ENCODE measurements at places on chromosomes 13 and 19. TPM values are rescaled to one million over a fixed set of nuclear protein-coding genes. Genes with fewer than 3 reads are reported as not detected.

The CACNG6 gene
- total RNA-seq = 38.4 TPM

- DNase-seq = no peak
- no peaks in the 10 kb centered on the region for H3K27me3 ChIP-seq
Observed at GRCh38 chr13:60148918-60149317, 14.8 kb downstream of the DIAPH3 start.

- no peaks in the 10 kb centered on the region for H3K4me1 ChIP-seq
- H3K27ac ChIP-seq = no peak overlapping the region
- no peaks in the 10 kb centered on the region for H3K36me3 ChIP-seq
- H3K4me3 ChIP-seq = no peak overlapping the region
- H3K27me3 ChIP-seq = no peaks in the 10 kb centered on the region
- DNase-seq = no peak
Observed at GRCh38 chr13:109949397-109949796, 163.0 kb upstream of the IRS2 start.

DNA sequence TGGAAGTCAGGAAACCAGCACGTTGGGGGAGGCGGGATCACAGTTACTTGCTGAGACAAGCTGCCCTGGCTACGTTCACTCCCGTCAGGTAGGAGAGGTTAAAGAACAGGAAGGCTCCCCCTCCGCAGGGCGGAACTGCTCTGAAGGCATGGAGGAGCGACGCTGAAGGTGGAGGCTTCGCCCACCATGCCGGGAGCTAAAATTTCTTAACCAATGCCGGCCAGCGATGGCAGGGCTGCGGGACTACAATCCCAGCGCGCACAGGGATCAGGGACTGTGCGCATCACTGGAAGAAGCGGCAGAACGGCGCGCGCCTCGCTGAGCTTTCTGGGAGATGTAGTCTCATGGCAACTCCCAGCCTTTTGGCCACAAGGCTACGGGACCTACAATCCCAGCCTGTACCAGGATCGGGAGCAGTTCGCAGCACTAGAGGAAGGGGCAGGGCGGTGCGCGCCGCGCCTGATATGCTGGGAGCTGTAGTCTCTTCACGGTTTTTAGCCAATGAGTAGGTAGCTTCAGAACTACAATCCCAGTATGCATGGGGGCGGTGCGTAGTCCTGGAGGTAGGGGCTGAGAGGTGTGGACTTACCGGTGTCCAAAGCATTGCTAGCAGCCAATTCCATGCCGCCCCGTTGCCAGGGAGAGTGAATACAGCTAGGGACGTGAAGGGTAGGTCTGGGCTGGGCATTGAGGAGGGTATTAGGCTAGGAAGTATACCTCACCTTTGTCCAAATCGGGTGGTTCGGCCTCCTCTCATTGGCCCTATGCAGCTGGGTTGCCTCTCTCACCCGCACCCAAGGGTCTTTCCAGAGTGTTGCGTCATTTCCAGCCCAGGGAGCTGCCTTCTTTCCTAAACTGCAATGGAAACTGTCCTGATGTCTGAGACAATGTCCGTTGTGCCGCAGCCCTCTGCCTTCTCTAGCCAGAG lies 12.8 kb upstream of the ZNF682 start:
- H3K27ac ChIP-seq = peak overlapping the region; percentile 80
- H3K4me3 ChIP-seq = peak overlapping the region; percentile 48
- H3K27me3 ChIP-seq = no peaks in the 10 kb centered on the region
- peak; percentile 98 for DNase-seq
- H3K36me3 ChIP-seq = no peaks in the 10 kb centered on the region
- H3K4me1 ChIP-seq = no peaks in the 10 kb centered on the region

The FBXO27 gene
- 17.8 TPM for total RNA-seq

The DOCK9 gene
- 32.8 TPM for total RNA-seq

DNA sequence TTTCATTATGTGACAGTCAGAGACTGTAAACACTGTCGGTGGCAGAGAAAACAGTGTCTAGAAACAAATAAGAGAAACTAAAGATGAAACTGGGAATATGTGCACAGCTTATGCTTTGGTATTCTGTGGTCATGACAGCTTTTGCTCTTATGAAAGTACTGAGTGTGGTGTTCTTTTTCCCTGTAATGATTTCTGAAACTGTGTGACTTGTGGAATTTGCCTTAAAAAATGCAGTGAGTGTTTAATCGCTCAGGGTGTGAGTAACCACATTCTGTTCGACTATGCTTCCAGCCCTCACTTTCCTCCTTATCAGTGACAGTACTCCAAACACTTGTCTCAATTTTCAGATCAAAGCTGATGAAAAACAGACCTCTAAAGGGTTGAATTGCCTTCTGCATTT lies 66.9 kb upstream of the DIAPH3 start:
- H3K4me1 ChIP-seq = peaks cover 39% of the 10 kb centered on the region
- peak overlapping the region; percentile 92 for H3K27ac ChIP-seq
- no peak overlapping the region for H3K4me3 ChIP-seq

The YJEFN3 gene
- total RNA-seq = 10.6 TPM

The RAVER1 gene
- total RNA-seq = 46.9 TPM

The TRPC4 gene
- total RNA-seq = 0.28 TPM

DNA sequence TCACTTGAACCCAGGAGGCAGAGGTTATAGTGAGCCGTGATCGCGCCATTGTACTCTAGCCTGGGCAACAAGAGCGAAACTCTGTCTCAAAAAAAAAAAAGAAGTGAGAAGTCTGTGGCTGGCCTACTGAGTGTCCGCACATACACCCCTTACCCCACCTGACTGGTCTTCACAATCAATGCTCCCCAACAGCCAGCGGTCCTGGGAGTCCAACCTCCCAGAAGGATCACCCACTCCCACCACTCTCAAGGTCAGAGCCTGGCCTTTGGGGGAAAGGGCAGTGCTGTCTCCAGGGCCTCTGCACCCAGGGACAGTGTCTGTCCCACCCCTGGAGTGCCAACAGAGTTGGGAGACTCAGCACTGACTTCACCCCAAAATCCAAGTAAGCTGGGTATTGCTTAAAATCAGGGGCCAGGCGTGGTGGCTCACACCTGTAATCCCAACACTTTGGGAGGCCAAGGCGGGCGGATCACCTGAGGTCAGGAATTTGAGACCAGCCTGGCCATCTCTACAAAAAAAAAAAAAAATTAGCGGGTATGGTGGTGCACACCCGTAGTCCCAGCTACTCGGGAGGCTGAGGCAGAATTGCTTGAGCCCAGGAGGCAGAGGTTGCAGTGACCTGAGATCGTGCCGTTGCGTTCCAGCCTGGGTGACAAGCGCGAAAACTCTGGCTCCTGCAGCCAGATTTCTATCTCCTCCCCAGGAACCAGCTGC lies 2.3 kb upstream of the CD320 start:
- H3K36me3 ChIP-seq = peaks cover 14% of the 10 kb centered on the region
- no peaks in the 10 kb centered on the region for H3K27me3 ChIP-seq
- no peak for DNase-seq
- no peak overlapping the region for H3K4me3 ChIP-seq

GRCh38 chr19:29667901-29668341 lies 2.7 kb downstream of the PLEKHF1 start:
- no peak overlapping the region for H3K27ac ChIP-seq
- H3K27me3 ChIP-seq = no peaks in the 10 kb centered on the region
- no peaks in the 10 kb centered on the region for H3K36me3 ChIP-seq
- peaks cover 11% of the 10 kb centered on the region for H3K4me1 ChIP-seq

The STAP2 gene
- 12.3 TPM for total RNA-seq

- peak overlapping the region; percentile 49 for H3K4me3 ChIP-seq
- DNase-seq = peak; percentile 64
- H3K27me3 ChIP-seq = no peaks in the 10 kb centered on the region
Observed at GRCh38 chr19:1265615-1266128, 3.5 kb upstream of the CIRBP start.

- no peak overlapping the region for H3K27ac ChIP-seq
- no peaks in the 10 kb centered on the region for H3K36me3 ChIP-seq
- H3K4me1 ChIP-seq = no peaks in the 10 kb centered on the region
- H3K4me3 ChIP-seq = no peak overlapping the region
- peak; percentile 89 for DNase-seq
Observed at GRCh38 chr13:76965759-76966421, 17.6 kb downstream of the ACOD1 start.

The GDF15 gene
- 10.0 TPM for total RNA-seq

DNA sequence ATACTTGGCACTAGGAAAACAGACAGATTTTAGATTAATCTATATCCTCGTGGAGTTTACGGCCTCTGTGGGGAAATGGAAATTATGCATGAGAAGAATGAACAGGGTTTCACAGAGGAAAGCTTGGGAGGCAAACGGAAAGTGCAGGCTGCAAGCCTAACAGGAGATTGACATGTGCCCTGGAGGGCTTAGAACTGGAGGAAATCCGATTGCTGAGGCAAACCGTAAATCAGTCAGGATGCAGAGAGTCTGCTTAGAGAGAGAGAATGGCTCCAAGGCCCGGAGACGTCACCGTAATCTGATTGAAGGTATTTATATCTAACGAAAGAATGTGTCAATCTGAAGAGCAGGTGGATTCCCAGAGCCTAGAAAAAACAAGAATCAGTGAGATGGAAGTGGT lies 143.2 kb downstream of the KATNAL1 start:
- peaks cover 6% of the 10 kb centered on the region for H3K4me1 ChIP-seq
- H3K4me3 ChIP-seq = no peak overlapping the region
- no peaks in the 10 kb centered on the region for H3K36me3 ChIP-seq
- DNase-seq = no peak

- H3K27ac ChIP-seq = no peak overlapping the region
- H3K27me3 ChIP-seq = no peaks in the 10 kb centered on the region
- DNase-seq = no peak
- no peak overlapping the region for H3K4me3 ChIP-seq
- H3K36me3 ChIP-seq = no peaks in the 10 kb centered on the region
- H3K4me1 ChIP-seq = peaks cover 3% of the 10 kb centered on the region
Observed at GRCh38 chr13:74144269-74144668, 10.1 kb upstream of the KLF12 start.

- no peaks in the 10 kb centered on the region for H3K4me1 ChIP-seq
- H3K36me3 ChIP-seq = no peaks in the 10 kb centered on the region
- no peaks in the 10 kb centered on the region for H3K27me3 ChIP-seq
Observed at GRCh38 chr13:73778242-73778864, 355.9 kb downstream of the KLF12 start.

- H3K27ac ChIP-seq = no peak overlapping the region
- H3K4me3 ChIP-seq = no peak overlapping the region
- peak; percentile 29 for DNase-seq
- no peaks in the 10 kb centered on the region for H3K4me1 ChIP-seq
Observed at GRCh38 chr19:54030895-54031586, 32.7 kb downstream of the VSTM1 start.

The MBOAT7 gene
- 134 TPM for total RNA-seq

- DNase-seq = no peak
- H3K27me3 ChIP-seq = peaks cover 20% of the 10 kb centered on the region
- no peaks in the 10 kb centered on the region for H3K4me1 ChIP-seq
- no peak overlapping the region for H3K4me3 ChIP-seq
- H3K36me3 ChIP-seq = no peaks in the 10 kb centered on the region
- no peak overlapping the region for H3K27ac ChIP-seq
Observed at GRCh38 chr19:1313695-1314613, 28.3 kb downstream of the EFNA2 start.

DNA sequence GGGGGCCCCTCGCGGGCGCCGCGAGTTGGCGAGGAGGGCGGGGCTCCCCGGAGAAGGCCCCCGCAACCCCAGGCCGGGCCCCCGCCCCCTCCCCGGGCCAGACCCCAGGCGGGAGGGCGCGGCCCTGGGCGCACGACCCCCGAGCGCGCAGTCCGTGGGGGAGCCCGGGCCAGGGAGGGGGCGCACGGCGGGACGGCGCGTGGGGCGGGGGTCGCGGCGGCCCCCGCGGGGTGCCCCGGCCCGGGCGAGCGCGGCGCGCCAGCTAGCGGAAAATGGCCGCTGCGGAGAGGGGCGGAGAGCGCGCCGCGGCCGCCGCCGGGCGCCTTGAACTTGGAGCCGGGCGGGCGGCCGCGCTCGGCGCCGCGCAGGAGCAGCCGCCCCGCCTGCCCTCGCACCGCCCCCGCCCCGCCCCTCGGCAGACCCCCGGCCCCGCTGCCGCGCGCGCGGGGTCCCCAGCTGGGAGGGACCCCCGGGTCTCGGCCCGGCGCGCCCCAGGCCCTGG lies 6.4 kb upstream of the NFIC start:
- H3K4me3 ChIP-seq = peak overlapping the region; percentile 74
- peaks cover 66% of the 10 kb centered on the region for H3K27me3 ChIP-seq
- DNase-seq = peak; percentile 47
- no peaks in the 10 kb centered on the region for H3K4me1 ChIP-seq

DNA sequence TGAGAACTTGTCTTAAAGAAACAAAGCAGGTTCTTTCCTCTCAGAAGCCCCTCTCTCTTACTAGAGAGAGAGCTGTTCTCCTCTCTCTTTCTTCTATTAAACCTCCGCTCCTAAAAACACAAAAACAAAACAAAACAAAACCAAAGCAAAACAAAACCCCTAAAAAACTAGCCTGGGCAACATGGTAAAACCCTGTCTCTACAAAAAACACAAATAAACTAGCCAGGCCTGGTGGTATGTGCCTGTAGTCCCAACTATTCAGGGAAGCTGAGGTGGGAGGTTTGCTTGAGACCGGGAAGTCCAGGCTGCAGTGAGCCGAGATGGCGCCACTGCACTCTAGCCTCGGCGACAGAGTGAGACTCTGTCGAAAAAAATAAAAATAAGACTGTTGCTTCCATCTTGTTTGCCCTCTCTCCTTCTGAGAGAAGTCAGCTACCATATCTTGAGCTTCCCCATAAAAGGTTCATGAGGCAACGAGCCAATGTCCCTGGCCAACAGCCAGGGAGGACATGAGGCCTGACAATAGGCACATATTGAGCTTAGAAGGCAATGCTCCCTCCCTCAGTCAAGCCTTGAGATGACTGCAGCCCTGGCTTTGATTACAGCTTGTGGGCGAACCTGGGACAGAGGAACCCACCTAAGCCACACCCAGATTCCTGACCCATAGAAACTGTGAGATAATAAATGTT lies 17.5 kb upstream of the FLT3 start:
- H3K36me3 ChIP-seq = no peaks in the 10 kb centered on the region
- H3K27me3 ChIP-seq = no peaks in the 10 kb centered on the region
- no peaks in the 10 kb centered on the region for H3K4me1 ChIP-seq
- no peak for DNase-seq
- H3K4me3 ChIP-seq = no peak overlapping the region
- H3K27ac ChIP-seq = no peak overlapping the region

The PNMA8B gene
- total RNA-seq = 8.8 TPM

DNA sequence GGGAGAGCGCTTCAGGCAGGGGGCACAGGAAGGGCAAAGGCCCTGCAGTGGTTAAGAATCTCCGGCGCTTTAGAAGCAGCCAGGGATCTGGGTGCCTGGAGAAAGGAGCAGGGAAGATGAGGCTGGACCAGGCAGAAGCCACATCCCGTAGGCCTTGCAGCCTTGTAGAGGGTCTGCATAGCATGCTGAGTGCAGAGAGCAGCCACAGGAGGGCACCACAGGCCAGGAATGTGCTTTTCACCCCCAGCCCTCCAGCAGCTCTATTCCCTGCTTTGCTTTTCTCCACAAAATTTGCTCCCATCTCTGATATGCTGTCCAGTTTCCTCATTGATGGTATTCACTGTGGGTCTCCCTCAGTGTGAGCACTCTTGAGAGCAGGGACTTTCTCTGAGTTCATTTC lies 5.7 kb downstream of the WDR62 start:
- no peak overlapping the region for H3K4me3 ChIP-seq
- H3K4me1 ChIP-seq = no peaks in the 10 kb centered on the region
- H3K27ac ChIP-seq = no peak overlapping the region
- no peaks in the 10 kb centered on the region for H3K27me3 ChIP-seq
- H3K36me3 ChIP-seq = no peaks in the 10 kb centered on the region
- DNase-seq = peak; percentile 80

Measured in cardiac muscle cell (in vitro differentiated cells and primary cell).